ENCODE measurements at places on chromosomes 16 and 17.
A peak's percentile ranks its signal among the peaks of the same experiment; 100 is the strongest.

GRCh38 chr17:18280766-18281371 is 20.4 kb downstream of the MIEF2 start:
- no peak overlapping the region for H3K27ac ChIP-seq
- no peak overlapping the region for H3K4me3 ChIP-seq
- H3K27me3 ChIP-seq, result no peaks in the 10 kb centered on the region
- H3K4me1 ChIP-seq, result no peaks in the 10 kb centered on the region
- H3K36me3 ChIP-seq, result peaks cover 78% of the 10 kb centered on the region
- no peak for DNase-seq

DNA sequence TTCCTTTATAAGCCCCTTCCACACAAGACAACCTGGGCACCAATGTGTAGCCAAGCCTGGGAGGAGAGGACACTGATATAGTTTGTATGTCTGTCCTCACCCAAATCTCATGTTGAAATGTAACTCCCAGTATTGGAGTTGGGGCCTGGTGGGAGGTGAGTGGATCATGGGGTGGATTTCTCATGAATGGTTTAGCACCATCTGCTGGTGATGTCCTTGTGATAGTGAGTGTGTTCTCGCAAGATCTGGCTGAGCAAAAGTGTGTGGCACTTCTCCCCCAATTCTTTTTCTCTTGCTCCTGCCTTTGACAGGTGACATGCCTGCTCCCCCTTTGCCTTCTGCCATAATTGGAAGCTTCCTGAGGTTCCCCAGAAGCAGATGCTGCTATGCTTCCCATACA is 135.8 kb downstream of the USP31 start:
- H3K36me3 ChIP-seq, result no peaks in the 10 kb centered on the region
- H3K27ac ChIP-seq, result no peak overlapping the region

- H3K27ac ChIP-seq, result no peak overlapping the region
- no peak for DNase-seq
- H3K27me3 ChIP-seq, result no peaks in the 10 kb centered on the region
- no peak overlapping the region for H3K4me3 ChIP-seq
- H3K4me1 ChIP-seq, result no peaks in the 10 kb centered on the region
- no peaks in the 10 kb centered on the region for H3K36me3 ChIP-seq
These were observed 190.2 kb downstream of the SOX9 start for GRCh38 chr17:72311004-72311403.

DNA sequence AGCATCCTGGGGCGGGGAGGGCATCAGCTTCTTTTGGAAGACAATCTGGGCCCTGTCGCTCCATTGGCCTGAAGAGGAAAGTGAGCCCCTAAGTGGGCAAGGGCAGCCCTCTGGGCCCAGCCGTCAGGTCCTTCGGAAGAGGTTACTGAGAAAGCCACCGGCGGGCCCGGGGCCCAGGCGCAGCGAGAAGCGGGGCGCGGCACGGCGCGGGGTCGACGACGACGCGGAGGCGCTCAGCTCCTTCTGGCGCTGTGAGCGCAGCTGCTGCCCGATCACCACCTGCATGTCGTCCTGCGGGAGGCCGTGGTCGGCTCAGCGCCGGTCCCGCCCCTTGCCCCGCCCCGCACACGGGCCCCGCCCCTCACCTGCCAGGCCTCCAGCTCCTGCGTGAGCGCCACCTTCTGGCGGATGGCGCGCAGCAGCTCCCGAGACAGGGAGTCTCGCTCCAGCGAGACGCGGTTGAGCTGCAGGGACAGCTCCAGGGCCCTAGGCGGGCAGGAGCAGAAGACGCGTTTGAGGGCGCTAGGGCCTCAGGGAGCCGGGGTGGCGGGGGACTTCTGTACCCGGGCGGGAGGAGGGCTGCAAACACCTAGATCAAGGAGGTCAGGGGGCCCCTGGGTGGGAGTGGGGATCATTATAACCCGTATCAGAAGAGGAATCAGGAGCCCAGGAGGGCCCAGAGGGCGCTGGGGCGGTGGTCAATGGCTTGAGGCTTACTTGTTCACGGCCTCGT is 4.3 kb downstream of the THOC6 start:
- no peak overlapping the region for H3K4me3 ChIP-seq
- H3K36me3 ChIP-seq, result peaks cover 20% of the 10 kb centered on the region
- DNase-seq, result peak; percentile 83

DNA sequence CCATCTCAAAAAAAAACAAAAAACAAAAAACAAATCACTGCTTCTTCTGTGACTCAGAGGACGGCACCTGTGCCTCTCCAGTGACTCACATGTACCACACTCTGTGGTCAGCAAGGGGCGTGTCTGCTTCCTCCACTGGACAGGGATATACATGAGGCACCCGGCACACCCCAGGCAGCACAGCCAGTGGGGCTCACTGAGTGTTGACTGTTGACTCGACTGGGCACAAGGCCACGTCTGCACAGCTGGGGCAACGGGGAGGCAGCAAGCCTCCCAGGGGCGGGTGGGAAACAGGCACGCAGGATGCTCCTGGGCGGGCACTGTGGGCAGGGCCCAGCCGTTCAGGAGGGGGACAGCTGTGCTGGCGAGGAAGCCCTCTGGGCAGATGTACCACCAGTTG is 64.1 kb downstream of the TIMM22 start:
- no peak overlapping the region for H3K27ac ChIP-seq
- peaks cover 54% of the 10 kb centered on the region for H3K36me3 ChIP-seq
- DNase-seq, result no peak
- no peaks in the 10 kb centered on the region for H3K27me3 ChIP-seq
- no peaks in the 10 kb centered on the region for H3K4me1 ChIP-seq

DNA sequence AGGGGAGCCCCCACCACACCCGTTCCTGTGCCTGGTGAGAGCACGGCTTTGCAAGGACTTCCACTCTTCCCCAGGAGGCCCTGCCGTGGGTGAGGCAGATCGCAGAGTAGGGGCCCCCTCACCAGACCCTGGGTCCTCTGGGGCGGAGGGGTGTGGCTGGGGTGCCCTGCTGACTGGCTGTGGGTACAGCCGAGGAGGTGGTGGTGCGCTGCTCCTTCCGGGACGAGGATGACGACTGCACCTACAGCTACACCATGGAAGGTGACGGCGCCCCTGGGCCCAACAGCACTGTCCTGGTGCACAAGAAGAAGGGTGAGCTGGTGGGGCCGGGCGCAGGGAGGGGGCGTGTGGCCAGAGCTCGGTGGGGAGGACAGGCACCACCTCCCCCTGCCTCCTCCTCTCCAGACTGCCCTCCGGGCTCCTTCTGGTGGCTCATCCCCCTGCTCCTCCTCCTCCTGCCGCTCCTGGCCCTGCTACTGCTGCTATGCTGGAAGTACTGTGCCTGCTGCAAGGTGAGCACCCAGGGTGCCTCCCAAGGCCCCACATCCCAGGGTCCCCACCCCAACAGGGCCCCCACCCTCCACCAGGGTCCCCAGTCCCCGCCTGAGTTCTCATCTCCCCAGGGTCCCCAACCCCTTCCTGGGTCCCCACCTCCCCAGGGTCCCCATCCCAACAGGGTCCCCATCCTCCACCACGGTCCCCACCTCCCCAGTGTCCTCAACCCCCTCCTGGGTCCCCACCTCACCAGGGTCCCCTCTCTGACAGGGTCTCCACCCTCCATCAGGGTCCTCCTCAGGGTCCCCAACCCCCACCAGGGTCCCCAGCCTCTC is 16.1 kb downstream of the ITGB4 start:
- no peak overlapping the region for H3K4me3 ChIP-seq
- H3K27ac ChIP-seq, result no peak overlapping the region
- H3K36me3 ChIP-seq, result no peaks in the 10 kb centered on the region
- H3K4me1 ChIP-seq, result no peaks in the 10 kb centered on the region
- DNase-seq, result no peak

DNA sequence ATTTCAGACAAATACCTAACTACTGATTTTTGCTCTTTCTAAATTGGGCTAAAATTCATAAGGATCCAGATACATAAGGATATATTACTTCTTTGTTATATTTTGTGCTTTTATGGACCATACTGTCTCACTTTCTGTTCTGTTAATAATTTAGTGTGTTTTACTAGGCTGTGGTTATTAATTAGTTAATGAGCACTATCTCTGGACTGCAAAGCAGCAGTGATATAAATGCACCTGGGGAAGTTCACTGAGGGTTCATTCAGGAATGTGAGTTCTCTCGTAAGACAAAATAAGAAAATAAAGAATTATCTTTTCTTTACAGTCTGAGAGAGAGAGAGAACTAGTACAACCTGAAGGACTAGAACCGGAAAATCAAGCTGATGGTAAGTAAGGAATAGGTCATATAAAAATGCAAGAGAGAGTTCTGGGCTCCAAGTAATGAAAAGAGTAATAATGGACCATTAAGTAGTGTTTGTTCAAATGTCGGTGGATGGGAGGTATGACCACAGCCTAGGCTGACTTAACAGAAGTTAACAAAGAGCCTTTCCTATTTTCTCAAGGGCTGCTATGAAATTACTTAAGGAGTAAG is 55.6 kb downstream of the IKZF3 start:
- H3K4me3 ChIP-seq, result no peak overlapping the region
- H3K4me1 ChIP-seq, result peaks cover 10% of the 10 kb centered on the region
- no peaks in the 10 kb centered on the region for H3K27me3 ChIP-seq
- no peaks in the 10 kb centered on the region for H3K36me3 ChIP-seq
- H3K27ac ChIP-seq, result no peak overlapping the region
- DNase-seq, result no peak

- H3K4me3 ChIP-seq, result no peak overlapping the region
- H3K27me3 ChIP-seq, result no peaks in the 10 kb centered on the region
- no peak overlapping the region for H3K27ac ChIP-seq
- peaks cover 87% of the 10 kb centered on the region for H3K36me3 ChIP-seq
- no peak for DNase-seq
These were observed 349.1 kb downstream of the SEC14L1 start for GRCh38 chr17:77489893-77490255.

GRCh38 chr17:77432742-77433141 is 292.0 kb downstream of the SEC14L1 start:
- no peaks in the 10 kb centered on the region for H3K27me3 ChIP-seq
- H3K4me1 ChIP-seq, result peaks cover 86% of the 10 kb centered on the region
- H3K36me3 ChIP-seq, result no peaks in the 10 kb centered on the region
- no peak for DNase-seq
- H3K4me3 ChIP-seq, result peak overlapping the region; percentile 42

GRCh38 chr17:48647103-48647962 is 21.2 kb upstream of the HOXB9 start:
- no peak for DNase-seq
- no peaks in the 10 kb centered on the region for H3K36me3 ChIP-seq
- peaks cover 10% of the 10 kb centered on the region for H3K4me1 ChIP-seq
- no peak overlapping the region for H3K27ac ChIP-seq

DNA sequence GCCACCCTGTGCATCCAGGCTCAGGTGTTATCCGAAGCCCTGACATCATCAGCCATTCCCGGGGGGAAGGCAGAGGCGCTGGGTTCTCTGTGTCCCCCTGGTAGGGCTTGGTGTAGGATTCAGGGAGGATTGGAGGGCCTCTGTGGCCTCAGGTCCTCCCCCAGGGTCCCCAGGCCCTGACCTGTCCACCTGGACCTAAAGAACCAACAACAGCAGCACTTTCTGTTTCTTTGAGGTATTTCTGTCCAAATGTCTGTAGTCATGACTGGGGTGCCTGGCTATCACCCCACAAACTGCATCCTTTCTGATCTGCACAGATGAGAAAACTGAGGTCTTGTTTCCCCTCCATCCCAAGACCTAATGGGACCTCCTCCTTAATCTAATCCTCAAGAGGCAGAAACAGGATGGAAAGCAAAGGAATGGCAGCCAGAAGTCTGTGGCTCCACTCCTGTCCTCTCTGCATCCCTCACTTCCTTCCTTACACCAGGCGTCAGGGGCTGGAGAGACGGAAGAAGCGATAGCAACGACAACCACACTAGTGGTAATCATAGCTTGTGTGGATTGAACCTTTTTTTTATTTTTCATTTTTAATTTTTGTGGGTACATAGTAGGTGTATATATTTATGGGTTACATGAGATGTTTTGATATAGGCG is 11.8 kb downstream of the NLRC5 start:
- H3K27me3 ChIP-seq, result no peaks in the 10 kb centered on the region
- DNase-seq, result no peak
- H3K27ac ChIP-seq, result peak overlapping the region; percentile 73
- peaks cover 67% of the 10 kb centered on the region for H3K4me1 ChIP-seq
- no peak overlapping the region for H3K4me3 ChIP-seq

DNA sequence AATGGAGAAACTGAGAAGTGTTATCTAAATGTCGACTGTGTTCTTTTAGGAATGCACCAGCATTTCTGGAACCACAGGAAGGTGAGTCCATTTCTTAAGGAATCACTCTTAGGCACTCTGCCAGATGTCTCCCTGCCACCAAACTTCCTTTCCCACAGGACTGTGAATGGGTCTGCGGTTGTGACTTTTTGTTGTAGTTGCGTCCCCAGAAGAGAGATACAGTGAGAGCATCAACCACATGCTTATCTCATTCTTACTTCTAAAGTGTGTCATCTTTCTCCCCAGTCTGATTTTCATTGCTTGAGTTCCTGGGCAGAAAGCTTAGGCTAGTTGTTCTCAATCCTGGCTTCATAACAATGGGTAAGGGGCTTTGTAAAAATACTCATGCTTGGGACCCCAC is 13.4 kb downstream of the ITPRIPL2 start:
- no peak overlapping the region for H3K27ac ChIP-seq
- no peaks in the 10 kb centered on the region for H3K4me1 ChIP-seq
- H3K36me3 ChIP-seq, result no peaks in the 10 kb centered on the region
- no peak overlapping the region for H3K4me3 ChIP-seq

DNA sequence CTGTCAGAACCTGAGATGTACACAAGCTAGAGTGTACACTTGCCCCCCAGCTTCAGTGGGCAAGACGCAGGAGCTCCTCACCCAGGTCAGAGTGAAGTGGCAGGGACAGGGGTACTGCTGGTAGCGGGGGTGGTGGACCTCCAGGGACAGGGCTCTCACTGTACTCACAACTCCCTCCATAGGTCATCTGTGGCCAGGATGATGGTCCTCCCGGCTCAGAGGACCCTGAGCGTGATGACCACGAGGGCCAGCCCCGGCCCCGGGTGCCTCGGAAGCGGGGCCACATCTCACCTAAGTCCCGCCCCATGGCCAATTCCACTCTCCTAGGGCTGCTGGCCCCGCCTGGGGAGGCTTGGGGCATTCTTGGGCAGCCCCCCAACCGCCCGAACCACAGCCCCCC is 2.7 kb downstream of the NXPH3 start:
- no peak overlapping the region for H3K27ac ChIP-seq
- peaks cover 13% of the 10 kb centered on the region for H3K4me1 ChIP-seq
- DNase-seq, result no peak

GRCh38 chr17:2181206-2181896 is 122.2 kb downstream of the SMG6 start:
- H3K27me3 ChIP-seq, result no peaks in the 10 kb centered on the region
- no peak overlapping the region for H3K4me3 ChIP-seq
- peaks cover 50% of the 10 kb centered on the region for H3K36me3 ChIP-seq
- no peak overlapping the region for H3K27ac ChIP-seq
- DNase-seq, result no peak

- H3K27me3 ChIP-seq, result no peaks in the 10 kb centered on the region
- DNase-seq, result no peak
- H3K27ac ChIP-seq, result no peak overlapping the region
- no peaks in the 10 kb centered on the region for H3K4me1 ChIP-seq
- H3K4me3 ChIP-seq, result no peak overlapping the region
These were observed 78.0 kb downstream of the YPEL2 start for GRCh38 chr17:59409336-59410048.

DNA sequence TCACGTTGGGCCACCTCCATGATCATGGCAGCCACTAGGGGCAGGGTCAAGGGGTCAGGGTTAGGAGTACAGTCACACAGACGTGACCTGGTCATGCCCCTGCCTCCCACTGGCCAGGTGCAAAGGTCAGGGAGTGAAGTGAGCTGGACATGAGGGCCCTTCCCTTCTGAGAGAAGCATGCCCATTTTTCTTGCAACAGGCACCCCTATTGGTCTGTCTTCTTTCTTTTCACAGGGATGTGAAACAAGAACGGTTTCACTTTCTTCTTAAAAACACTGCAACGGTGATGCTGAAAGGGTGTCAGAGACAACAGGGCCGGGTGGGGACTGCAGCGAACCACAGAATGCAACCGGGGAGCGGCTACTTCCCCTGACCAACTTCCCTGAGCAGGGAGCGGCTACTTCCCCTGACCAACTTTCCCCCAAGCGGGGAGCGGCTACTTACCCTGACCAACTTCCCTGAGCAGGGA is 52.1 kb upstream of the DOC2B start:
- H3K27ac ChIP-seq, result no peak overlapping the region
- H3K27me3 ChIP-seq, result no peaks in the 10 kb centered on the region
- H3K4me1 ChIP-seq, result no peaks in the 10 kb centered on the region
- no peak overlapping the region for H3K4me3 ChIP-seq

Measured in effector memory CD4-positive, alpha-beta T cell (primary cell).